ENCODE measurements at places on chromosomes 12 and 14.

DNA sequence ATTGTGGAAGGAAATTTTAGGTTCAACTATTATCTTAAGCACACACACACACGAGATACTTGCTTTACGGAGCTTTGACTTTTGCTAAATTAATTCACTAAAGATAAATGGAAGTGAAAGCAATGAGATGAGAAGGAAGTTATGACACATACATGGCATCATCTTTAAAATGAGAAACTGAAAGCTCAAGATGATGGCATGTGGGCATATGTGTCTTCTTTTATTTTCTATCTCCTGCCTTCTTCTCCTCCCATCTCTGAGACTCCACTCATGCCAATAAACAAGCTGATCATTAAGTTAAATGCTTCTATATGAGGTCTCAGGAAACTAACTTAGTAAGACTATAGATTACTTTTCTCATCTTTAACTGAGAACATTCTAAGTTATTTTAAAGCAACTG is 216.7 kb downstream of the MED13L start:
- no peak for DNase-seq

GRCh38 chr12:47992776-47993175 is 11.5 kb downstream of the COL2A1 start:
- no peak for DNase-seq

DNA sequence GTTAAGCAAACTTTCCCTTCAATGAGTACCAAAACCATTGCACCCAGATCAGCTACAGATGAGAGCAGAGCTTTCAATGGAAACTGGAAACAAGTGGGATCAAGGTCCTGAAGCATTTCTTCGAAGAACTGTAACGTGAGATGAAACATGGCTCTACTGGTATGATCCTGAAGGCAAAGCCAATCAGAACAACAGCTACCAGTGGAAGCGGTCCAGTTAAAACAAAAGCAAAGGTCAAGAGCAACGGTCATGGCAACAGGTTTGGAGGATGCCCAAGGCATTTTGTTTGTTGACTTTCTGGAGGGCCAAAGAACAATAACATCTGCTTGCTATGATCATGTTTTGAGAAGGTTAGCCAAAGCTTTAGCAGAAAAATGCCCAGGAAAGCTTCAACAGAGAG is 137.9 kb upstream of the CPSF6 start:
- DNase-seq: no peak

- no peak for DNase-seq
Measured at GRCh38 chr14:91108941-91109611, 4.8 kb upstream of the DGLUCY start.

GRCh38 chr14:35362911-35363374 is 41.6 kb downstream of the NFKBIA start:
- peak; percentile 31 for DNase-seq

GRCh38 chr12:76755829-76756379 is 8.0 kb upstream of the ZDHHC17 start:
- no peak for DNase-seq

GRCh38 chr14:60241091-60241490 is 7.9 kb upstream of the PPM1A start:
- no peak for DNase-seq

DNA sequence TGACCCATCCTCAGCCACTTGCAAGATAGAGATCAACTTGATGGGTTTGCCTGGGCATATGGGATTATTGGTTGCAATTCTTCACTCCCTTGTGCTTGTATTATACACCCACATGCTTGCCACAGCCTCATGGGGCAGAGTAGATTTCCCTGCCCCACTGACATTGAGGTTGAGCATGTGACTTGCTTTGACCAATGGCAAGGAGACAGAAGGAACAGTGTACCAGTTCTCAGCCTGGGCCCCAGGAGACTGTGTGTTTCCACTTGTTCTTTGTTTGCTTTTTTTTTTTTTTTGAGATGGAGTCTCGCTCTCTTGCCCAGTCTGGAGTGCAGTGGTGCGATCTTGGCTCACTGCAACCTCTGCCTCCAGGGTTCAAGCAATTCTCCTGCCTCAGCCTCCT is 31.8 kb downstream of the CALM1 start:
- DNase-seq: no peak

GRCh38 chr14:70920608-70921007 is 13.3 kb downstream of the PCNX1 start:
- DNase-seq: no peak

- DNase-seq: peak; percentile 64
Measured at GRCh38 chr12:18135509-18135908, 45.5 kb upstream of the RERGL start.

GRCh38 chr12:69534389-69534822 is 50.9 kb upstream of the CCT2 start:
- DNase-seq: peak; percentile 98

DNA sequence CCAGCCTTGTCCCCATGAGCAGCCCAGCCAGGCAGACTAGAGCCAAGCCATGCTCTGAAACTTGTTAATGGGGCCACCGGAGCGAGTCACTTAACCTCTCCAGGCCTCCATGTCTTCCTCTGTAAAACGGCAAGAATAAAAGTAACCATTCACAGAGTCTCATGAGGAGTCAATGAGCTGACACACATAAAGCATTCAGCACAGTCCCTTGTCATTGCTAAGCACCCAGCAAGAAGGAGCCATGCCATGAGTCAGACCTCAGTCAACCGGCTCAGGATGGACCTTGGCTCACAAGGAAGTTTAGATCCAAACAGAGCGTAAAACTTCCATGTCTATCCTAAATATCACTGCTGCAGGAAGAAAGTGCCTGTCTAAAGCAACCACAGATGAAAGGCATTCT is 10.6 kb downstream of the FICD start:
- peak; percentile 65 for DNase-seq

GRCh38 chr12:64172143-64172970 is 49.7 kb downstream of the KICS2 start:
- no peak for DNase-seq

DNA sequence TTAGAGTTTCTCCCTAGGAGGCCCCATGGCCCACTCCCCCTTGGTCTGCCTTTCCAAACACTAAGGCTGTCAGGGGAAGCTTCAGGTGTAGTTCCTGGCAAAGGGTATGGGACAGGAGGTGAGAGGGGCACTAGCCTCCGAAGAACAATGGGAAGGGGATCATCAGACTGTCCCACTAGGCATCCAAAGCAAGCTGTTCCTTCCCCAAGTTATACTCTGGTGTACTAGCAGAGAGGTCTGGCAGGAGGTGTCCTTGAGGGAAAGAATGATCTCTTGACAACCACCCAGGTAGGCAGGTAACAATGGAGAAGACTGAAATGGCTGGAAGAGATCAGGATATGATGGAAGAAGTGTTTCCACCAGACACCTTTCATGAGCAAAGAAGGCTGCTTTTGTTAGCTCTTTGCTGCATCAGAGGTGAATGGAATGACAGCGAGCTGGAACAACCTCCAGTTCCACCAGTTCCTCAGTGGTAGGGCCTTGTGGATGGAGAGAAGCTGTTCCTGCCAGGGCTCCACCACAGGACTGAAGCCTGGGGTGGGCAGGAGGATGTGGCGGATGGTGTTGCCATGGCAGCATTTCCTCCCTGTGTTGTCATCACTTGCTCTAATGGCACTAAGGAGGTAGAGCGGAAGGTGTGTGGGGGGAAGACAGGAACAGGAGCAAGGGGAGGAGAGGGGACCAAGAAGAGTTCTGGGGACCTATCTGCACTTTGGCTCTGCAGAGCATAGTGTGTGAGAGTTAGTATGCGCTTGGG is 2.3 kb upstream of the AGAP2 start:
- no peak for DNase-seq

GRCh38 chr14:49497725-49498348 is 88.3 kb downstream of the RPS29 start:
- peak; percentile 58 for DNase-seq

DNA sequence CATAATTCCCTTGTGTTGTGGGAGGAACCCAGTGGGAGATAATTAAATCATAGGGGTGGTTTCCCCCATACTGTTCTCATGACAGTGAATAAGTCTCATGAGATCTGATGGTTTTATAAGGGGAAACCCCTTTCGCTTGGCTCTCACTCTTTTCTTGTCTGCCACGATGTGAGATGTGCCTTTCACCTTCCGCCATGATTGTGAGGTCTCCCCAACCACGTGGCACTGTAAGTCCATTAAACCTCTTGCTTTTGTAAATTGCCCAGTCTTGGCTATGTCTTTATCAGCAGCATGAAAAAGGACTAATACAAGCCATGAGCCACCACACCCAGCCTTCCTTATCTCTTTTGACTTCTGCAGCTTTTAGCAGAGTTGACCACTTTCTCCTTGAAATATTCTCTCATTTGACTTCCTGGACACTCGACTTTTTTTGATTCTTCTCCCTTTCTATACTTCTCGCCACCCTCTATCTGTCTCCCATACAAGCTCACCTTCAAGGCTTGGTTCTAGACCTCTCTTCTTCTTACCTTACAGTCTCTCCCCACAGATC is 2.3 kb downstream of the MTERF2 start:
- no peak for DNase-seq

GRCh38 chr12:11307143-11307542 is 3.1 kb downstream of the PRB4 start:
- DNase-seq: no peak

DNA sequence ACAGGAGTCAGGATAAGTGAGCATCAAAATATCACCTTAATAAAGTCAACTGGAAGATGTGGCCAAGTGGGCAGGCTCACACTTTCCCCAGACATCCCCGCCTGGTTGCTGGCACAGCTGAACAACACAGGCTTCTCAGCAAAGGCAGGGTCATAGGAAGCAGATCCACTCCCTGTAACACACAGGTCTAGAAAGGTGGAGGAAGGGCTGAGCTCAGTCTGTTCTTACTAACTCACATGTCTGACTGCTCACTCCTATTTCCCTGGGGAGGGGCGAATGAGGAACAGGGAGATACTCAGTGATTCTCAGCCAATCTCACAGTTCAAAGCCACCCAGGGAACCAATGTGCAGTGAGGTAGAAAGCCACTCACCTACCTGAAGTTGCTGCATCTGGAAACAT is 45.0 kb upstream of the AMN1 start:
- DNase-seq: no peak

- DNase-seq: no peak
Measured at GRCh38 chr12:39621670-39622069, 2.1 kb upstream of the ABCD2 start.

DNA sequence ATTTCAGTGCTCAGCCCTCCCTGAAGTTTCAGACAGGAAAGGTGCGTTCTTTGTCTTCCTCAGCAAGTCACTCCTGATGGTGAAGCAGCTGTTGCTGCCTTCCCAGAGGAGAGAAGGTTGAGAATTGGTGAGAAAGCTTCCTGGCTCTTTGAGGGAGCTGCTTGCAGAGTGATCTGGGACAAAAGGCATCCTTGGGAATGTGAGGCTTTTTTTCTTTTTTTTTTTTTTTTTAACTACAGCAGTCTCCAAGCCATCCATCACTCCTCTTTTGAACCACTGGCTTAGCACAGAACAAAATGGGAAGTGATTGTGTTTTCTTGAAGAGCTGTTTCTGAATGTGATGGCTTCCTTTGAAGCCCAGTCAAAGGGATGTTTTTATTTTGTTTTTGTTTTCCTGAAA is 120.4 kb upstream of the LRIG3 start:
- peak; percentile 91 for DNase-seq

- DNase-seq: no peak
Measured at GRCh38 chr14:34723867-34724266, 9.5 kb upstream of the CFL2 start.

- DNase-seq: peak; percentile 2
Measured at GRCh38 chr14:24481622-24482324, 26.3 kb downstream of the CMA1 start.

- peak; percentile 7 for DNase-seq
Measured at GRCh38 chr12:75289753-75290152, 40.4 kb downstream of the CAPS2 start.

DNA sequence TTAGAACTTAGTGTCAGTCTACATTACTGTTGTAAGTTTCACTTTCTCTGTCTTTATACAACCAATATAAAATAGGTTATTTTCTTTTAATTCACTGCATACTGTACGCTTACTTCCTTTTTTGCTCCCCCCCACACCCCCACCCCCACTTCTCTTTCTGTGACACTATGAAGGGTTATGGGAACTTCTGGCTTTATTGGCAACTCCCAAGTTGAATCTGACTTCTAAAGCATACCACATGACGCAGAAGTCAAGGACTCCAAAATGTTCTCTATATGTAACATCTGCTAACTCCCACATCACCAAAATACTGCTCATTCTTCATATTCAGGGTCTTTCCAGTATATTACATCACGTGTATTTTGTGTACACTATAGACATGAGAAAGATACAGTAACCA is 81.2 kb upstream of the ATXN7L3B start:
- no peak for DNase-seq

DNA sequence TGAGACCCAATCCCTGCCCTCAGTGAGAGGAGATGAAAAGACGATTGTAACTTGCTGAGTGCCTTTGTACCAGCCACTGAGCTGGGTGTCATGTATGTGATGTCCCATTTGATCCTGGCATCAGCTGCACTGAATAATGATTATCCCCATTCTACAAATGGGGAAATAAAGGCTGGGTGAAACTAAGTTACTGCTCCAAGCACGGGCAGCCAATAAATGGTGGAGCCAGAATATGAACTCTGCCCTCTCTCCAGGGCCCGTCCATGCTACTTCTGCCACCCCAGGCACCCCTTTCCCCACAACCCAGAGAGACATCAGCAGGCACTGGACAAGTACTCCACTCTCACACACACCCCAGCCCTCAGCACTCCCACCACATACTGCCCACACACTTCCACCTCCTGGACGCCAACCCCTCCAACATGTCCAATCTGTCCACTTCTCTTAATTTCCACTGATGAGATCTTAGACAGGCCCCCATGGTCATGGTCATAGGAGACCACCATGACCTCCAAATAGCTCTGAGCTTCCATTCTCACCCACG is 115.8 kb downstream of the DICER1 start:
- DNase-seq: no peak

DNA sequence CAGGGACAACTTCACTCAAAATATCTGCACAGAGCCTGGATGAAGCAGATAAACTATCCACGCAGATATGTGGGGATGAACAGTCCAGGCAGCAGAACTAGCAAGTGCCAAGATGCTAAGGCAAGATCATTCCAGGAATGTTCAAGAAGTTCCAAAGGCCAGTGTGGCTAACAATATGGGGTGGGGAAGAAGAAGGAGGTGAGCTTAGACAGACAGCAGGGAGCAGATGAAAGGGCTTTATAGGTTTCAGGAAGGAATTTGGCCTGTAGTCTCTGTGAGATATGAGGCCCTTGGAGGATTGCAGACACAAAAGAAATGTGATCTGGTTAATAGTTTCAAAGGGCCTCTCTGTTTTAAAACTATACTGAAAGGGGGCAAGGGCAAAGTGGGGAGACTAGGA is 63.5 kb upstream of the PPM1H start:
- DNase-seq: no peak

DNA sequence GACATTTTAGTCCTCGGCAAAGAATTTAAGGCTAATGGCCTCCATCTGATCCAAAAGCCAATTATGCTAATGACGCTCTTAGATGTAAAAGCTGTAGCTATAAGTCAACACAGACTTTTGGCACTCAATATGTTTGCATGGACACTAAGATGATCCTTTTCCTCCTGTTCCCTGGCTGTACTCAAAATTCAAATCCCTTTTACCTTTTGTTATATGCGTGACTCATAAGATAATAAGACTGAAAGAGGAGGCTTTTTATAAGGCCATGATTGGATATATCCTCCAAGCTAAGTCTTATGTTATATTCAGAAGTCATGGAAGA is 89.8 kb downstream of the PDZRN4 start:
- no peak for DNase-seq

- DNase-seq: no peak
Measured at GRCh38 chr12:2794191-2794735, 507 bp upstream of the FKBP4 start.

Measured in fibroblast of skin of right quadriceps (primary cell).